ENCODE measurements at places on chromosomes 16 and 17. TPM values are rescaled to one million over a fixed set of nuclear protein-coding genes. Genes with fewer than 3 reads are reported as not detected.

DPEP2NB gene
- total RNA-seq: not detected

GRCh38 chr16:79713609-79714309 is 113.2 kb upstream of the MAF start:
- no peak for DNase-seq

GRCh38 chr17:5380491-5381135 is 38.8 kb downstream of the NUP88 start:
- DNase-seq: no peak

KCNH4 gene
- 0.44 TPM for total RNA-seq

GRCh38 chr16:71853413-71853812 is 7.6 kb downstream of the ATXN1L start:
- DNase-seq: no peak

GRCh38 chr16:48212033-48212432 is 32.1 kb upstream of the LONP2 start:
- DNase-seq: no peak

KRT15 gene
- total RNA-seq: not detected

EFCAB13 gene
- total RNA-seq: 5.0 TPM

- no peak for DNase-seq
These were observed 352.9 kb downstream of the TMEM114 start for GRCh38 chr16:8237452-8237851.

GRCh38 chr17:39517224-39517623 is 55.9 kb downstream of the CDK12 start:
- no peak for DNase-seq

- DNase-seq: no peak
These were observed 1280.3 kb downstream of the CDH8 start for GRCh38 chr16:60755907-60756306.

GRCh38 chr16:16004314-16004749 is 54.9 kb downstream of the ABCC1 start:
- no peak for DNase-seq

WNT3 gene
- total RNA-seq: 0.06 TPM

DNA sequence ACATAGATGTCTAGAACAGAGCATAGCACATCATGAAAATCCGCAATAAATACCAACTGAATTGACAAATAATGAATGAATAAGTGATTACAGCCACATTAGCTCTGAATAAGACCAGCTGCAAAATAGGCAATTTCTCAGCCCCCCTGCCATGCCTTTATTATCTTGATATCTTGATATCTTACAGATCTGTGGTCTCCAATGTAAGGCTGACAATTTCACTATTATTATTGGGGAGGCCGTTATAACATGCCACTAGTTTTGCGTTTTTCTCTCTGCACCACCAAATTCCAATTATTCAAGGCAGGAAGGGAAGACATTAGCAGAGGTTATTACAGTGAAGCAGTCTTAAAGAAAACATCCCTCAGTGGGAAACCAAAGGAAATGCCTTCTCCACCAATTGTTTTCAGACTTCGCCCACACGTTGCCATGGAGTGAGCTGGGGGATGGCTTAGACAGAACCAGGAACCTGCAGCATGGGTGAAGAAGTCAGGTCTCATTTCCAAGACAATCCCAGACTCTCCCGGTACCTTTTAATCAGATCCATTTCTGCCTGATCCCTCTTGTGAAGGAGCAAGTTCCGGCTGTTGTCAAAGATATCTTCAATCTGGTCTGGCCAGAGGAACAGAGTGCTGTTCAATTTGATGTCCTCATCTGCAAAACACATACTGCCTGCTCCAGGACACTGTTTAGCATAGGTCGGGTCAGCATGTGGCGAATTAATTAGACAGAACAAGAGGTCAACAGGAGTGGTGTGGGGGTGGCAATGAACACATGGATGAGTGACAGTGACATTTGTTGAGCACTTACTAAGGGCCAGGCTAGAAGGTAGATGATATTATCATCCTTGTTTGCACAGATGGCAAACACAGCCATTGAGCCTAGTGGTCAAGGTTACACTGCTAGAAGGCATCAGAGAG is 46.4 kb downstream of the DNAH3 start:
- no peak for DNase-seq

DNA sequence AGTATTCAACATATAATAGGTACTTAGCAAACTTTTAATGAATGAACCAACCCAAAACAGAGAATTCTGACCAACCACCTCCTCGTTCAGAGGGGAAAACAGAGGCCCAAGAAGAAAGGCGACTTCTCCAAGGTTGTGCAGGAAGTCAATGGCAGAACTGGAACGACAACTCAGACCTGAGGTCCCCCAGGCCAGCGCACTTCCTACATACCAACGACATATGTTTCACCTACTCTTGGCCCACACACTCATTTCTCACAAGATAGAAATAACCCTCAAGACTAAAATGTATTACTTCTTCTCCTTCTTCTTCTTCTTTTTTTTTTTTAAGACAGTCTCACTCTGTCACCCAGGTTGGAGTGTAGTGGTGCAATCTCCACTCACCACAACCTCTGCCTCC is 14.4 kb downstream of the CHCT1 start:
- no peak for DNase-seq

DNA sequence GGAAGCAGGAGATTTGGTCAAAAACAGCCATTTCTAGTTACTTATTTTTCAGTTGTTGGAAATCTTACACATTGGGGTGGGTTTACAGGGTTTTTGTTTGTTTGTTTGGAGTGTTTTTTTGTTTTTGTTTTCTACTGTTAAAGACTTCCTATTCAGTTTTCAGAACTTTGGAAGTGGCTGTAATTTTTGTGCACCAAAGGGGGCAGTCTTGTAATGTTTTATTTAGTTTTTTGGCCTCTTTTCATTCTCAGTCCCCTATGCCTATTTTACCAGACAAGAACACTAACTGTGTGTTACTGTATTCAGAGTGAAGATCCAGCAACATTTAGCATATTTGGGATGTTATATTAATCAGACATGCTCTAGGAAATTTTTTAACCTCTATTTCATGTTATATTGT is 20.6 kb downstream of the TPPP3 start:
- no peak for DNase-seq

DNA sequence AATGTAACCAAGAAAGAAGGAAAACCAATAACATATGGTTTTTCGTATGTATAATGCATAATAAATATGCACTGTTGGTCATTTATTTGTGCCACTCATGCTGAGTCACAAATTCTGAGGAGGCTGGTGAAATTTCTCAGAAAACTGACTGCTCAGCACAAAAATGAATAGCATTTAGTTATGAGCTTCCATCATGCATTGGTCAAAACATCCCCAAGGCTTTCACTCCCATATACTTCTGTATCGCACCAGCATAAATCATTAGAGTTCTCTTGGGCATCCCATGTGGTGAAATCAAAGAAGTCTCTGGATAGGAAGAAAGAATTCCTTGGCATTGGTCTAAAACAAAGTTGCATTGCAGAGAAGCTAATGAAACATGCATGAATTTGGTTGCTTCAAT is 785.6 kb upstream of the CDH8 start:
- no peak for DNase-seq

ITGAX gene
- total RNA-seq: 1.6 TPM

- DNase-seq: no peak
These were observed 109.4 kb downstream of the MRTFB start for GRCh38 chr16:14180481-14180944.

MPP2 gene
- total RNA-seq: 5.2 TPM

PRSS27 gene
- total RNA-seq: 2.0 TPM

DNA sequence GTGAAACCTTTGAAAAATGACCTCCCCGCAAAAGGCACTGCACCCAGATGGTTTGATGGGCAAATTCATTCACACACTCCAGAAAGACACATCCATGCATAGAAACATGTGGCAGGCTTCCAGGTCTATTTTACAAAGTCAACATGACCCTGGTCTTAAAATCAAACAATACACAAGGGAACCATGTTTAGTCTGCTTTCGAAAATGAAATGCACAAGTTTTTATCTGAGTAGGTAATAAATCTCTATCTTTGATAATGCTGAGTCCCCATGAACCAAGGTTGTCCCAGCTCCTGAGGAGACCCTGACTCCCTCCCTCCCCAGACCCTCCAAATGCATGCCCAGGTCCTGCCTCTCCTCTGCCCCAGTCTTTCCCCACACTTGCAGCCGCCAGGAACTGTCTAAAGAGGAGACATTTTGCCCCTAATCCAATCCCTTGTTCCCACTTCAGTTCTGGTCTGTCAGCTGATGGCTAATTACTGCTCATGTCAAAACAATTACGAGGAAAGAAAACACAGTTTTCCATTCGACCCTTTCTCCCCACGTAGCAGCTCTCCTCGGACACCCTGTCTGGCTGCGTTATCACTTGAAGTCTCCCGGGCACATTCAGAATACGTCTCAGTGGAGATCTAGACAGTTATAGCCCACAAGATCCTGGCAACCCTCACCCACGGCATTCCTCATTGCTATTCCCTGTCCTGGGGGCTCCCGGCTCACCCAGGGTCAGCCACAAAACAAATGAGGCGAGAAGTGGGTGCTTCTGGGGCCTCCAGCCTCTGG is 68.8 kb upstream of the RCVRN start:
- DNase-seq: no peak

DNA sequence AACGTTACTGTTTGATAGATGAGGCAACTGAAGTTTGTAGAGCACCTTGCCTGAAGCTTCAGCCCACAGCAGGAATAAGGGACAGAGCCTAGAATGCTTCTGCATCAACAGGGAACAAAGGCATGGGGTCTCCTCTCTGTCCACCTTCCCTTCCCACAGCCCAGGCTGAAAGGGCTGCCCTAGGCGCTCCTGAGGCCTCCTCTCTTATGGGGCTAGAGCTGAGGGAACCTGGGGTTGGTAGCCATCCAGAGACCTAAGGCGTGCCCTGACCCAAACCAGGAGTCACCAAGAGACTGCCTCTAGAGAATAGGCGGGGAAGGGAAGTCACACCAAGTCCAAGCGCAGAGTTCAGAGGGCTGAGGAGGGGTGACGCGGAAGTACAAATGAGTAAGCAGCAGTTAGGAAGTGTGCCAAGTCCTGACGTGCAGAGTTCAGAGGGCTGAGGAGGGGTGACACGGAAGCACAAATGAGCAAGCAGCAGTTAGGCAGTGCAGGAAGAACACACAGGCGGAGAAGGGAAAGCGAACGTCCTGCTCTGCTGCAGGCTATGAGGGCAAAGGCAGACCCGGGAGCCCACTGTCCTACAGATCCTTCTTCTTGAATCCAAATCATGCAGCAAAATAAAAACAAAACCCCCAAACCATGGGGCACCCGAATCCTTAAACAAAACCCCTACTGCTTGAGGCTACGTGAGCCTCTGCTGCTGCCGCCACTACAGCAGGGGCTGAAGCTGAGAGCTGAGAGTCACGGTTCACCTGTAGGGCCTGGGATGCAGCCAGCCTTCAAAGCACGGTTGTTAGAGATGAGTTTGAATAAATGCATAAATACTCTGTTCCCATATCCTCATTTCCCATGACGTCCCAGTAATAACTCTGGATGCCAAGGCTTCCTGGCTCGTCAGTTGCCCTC is 2.7 kb upstream of the SPG7 start:
- DNase-seq: peak; percentile 88

ABCC11 gene
- 0.14 TPM for total RNA-seq

All from activated naive CD8-positive, alpha-beta T cell treated with anti-CD3 and anti-CD28 coated beads for 36 hours (primary cell).